ENCODE measurements at places on chromosomes 7 and 10. TPM values are rescaled to one million over a fixed set of nuclear protein-coding genes. Genes with fewer than 3 reads are reported as not detected.

- DNase-seq = no peak
These were observed 79.9 kb downstream of the VTI1A start for GRCh38 chr10:112526906-112527305.

- DNase-seq = peak; percentile 72
These were observed 140.2 kb downstream of the AUTS2 start for GRCh38 chr7:69738396-69738951.

DNA sequence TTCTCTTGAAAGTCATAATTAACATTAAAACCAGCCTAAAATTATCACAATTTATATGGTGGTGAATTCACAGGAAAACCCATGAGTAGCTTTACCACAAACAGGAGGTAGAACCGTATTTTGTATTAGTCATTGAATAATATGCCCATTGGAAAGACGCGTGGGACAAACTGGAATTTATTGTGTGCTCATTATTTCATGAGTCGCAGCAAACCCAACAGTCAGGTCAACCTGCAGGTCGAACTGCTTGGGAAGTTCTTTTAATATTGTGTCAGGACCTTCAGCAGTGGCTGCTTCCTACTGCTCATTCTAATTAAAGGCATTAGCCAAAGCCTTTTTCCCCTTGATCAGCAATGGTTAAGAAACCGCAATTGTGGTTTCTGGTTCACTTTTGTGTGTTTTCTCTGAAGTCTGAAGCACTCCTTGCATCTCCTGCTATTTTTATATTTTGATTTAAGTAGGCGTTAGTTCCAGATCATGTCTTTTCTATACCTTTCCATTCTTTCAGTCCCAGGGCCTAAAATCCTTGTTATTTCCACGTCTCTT is 100.1 kb downstream of the RAB11FIP2 start:
- no peak for DNase-seq

DNA sequence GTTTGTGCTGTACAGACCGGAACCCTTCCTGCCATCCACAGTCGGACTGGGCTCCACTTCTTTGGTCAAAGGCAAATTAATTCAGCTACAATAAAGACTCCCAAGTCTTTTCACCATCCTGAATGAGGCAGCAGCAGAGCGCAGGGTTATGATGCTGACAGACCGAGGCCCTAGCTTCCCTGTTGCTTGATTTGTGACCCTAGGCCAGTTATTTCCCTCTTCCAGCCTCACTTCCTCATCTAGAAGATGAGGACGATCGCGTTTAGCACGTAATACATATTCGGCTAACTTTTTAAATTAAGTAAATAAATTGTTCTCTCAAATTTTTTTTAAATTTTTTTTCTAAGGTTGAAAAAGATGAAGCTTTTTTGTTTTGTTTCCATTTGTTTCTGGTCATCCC is 18.1 kb downstream of the ADRB1 start:
- DNase-seq = no peak

CALML5 gene
- not detected for total RNA-seq

TRIM50 gene
- not detected for total RNA-seq

DNA sequence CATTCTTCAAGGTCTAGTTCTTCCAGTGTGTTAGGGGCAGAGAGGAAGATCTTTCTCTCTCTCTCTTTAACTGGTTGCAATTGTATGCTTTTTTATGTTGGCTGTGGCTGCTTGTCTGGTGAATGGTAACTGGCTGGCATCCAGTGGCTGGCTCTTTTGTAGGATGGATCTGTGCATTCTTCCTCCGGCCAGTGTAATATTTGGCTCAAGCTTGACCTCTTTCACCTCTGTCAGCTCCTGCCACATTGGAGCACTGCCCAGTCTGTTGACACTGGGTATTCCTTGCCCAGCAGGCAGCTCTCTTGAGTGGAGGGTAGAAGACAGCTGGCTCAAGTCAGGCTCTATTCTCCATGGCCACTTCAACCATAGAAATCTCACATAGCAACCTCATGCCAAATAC is 528.3 kb downstream of the PHTF2 start:
- DNase-seq = no peak

DNA sequence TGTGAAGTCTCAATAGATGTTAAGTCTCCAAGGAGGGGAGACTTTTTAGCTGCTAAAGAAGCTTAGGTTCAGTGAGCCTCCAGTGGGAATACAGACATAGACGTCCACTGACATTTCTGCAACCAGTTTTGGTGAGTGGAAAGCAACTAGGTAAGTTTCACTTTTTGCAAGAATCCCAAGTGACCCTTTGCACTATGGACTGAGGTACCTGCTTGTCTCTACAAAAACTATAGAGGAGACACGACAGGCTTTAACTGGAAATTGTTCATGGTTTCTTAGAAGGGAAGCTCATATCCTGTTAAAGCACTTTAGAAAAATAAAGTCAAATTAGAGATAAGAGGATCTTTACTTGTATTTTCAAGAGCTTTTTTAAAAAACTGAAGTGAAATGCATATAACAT is 38.6 kb downstream of the GBF1 start:
- DNase-seq = no peak

PTEN gene
- 176 TPM for total RNA-seq

GRCh38 chr7:30117896-30118295 is 16.9 kb upstream of the MTURN start:
- DNase-seq = no peak

DNA sequence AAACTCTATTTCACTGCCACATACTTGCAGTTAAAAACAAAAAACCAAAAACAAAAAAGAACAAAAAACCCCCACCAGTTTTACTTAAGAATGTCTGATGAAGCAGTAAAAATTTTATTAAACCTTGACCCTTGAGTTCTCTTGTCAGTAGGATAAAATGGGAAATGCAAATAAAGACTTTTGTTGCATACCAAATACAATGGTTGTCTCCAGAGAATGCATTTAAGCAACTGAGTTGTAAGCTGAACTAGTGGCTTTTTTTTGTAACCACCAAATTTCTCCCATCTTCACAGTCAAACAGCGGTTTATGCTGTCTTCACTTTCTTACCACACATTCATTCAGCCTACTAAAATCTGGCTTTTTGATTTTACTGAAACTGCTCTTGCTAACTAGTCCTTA is 3.1 kb downstream of the SYPL1 start:
- DNase-seq = no peak

C10orf105 gene
- total RNA-seq = 0.09 TPM

- DNase-seq = no peak
These were observed 93.0 kb downstream of the ABCC2 start for GRCh38 chr10:99875473-99875872.

SPAM1 gene
- total RNA-seq = not detected

DNA sequence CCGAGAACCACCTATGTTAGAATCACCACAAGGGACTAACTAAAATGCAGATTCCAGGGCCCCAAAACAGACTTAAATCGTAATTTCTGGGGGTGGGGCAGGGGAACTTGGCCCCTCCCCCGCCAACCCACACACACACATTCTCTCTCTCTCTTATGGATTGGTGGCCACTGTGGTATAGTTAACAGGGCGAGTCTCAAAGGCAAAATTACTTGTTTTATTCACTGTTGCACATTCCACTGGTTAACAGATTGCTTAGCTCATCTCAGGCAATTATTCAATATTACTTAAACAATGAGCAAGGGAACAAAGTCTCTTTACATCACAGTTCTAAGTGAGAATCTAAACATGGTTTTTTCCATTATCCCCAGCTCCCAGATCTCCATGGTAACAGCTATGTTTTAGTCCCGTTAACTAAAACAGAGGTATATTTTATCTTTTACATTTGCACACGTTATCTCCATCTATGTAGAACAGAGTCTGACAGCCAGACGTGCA is 38.5 kb downstream of the IGF2BP3 start:
- no peak for DNase-seq

HHEX gene
- 1.7 TPM for total RNA-seq

GRCh38 chr7:142583446-142583845 is 165.8 kb upstream of the PRSS1 start:
- DNase-seq = no peak

GALNT17 gene
- total RNA-seq = not detected

CUZD1 gene
- total RNA-seq = 1.1 TPM

AGBL3 gene
- total RNA-seq = 7.1 TPM

DNA sequence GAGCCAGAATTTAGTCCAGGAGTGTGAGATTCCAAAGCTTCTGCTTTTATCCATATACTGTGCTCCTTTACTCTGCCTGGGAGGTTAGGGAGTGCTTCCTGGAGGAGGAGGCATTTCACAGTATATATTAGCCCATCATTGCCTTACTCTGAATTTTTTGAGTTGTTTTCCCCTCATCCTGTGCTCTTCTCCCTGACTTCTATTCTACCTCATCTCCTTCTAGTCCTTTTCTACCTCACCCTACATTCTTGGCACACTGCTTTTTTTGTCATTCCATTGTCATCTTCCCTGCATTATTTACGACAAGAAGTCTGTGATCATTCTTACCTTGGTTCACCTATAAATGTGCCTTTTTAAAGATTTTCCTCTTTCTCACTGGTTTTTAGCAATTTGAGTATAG is 21.3 kb downstream of the STK17A start:
- DNase-seq = no peak

DNA sequence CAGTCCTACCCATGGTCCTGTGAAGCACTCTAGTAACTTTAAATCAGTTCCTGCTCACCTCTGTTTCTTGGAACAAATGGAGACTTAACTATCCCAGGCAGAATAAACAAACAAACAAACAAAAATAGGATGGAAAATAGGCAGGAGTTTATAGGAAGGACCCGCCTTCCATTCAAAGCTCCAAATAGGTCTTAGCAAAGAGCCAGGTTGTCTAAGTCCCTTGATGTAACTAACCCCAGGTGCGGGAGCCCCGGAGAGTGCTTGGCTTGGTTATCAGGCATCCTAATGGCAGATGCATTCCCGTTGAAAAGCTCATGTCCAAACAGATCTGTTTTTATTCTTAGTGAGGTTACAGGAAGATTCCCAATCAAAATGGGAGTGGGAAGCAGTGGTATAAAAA is 2.2 kb downstream of the IFIT2 start:
- no peak for DNase-seq

ABCB1 gene
- not detected for total RNA-seq

DNA sequence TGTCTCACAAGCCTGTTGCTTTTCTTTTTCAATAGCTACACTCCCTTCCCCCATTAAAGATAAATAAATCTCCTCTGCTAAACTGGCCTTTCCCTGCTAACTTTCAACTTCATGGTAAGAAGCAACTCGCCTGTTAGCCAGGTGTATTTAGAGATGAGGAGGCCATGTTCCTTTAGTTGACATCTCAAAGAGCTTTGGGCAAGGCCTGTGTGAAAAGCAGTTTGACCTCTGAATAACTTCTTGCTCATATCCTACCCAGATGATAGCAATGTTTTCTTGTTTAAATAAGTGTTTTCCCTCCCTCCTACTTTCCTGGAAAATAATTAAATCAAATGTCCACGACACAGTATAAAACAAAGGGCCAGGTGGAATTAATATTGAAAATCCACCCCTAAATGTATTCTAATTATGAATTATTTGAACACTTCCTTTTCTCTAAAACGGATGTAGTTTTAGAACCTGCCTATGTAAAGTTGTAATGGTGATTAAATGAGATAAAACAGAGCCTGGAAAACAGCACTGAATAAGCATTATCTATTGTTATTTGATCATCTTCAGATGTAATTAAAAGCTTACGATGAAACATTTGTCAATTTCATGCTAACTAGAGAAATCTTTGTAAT is 78.5 kb downstream of the HGF start:
- no peak for DNase-seq

HOXA10 gene
- total RNA-seq = not detected

GRCh38 chr10:103254538-103255325 is 9.0 kb downstream of the RPEL1 start:
- no peak for DNase-seq

- DNase-seq = no peak
These were observed 127.8 kb downstream of the CUX1 start for GRCh38 chr7:101945034-101945758.

DNA sequence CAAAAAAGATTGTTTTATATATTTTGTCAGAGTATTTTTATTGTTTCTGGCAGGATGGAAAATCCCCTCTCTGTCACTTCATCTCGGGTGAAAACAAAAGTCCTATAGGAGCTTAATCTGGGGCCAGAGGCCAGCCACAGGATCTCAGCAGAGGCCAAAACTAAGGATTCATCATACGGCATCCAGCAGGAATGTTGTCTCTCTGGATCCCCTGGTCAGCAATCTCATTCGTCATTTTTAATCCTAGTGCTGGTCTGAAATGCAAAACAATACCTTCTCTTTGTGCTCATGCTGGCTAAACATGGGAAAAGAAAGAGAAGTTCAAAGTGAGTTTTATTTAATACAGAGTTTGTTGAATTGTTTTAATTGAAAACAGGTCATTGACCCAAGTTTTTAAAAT is 482.5 kb upstream of the AUTS2 start:
- DNase-seq = no peak

DNA sequence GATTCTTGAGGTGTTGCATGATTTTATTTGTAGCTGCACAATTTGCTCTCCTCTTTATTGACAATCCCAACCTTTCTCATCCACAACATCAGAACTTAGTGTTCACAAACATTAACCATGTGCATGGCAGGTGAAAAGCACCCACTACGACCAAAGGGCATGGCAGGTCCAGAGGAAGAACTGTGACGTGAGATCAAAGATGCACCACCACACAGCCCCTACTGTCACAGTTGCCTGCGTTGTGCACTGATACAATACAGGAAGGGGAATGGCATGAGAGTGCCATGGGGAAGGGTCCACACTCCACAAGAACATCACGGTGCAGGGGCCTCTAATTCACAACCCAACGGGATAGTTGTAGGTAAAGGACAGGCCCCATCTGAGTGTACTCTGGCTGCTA is 217.1 kb upstream of the PFKP start:
- no peak for DNase-seq

ZNF722 gene
- total RNA-seq = not detected

PRLHR gene
- not detected for total RNA-seq

NFE2L3 gene
- total RNA-seq = 12.6 TPM

GRCh38 chr10:7507887-7508726 is 97.3 kb upstream of the SFMBT2 start:
- peak; percentile 88 for DNase-seq

- no peak for DNase-seq
These were observed 22.1 kb upstream of the ZC3HAV1 start for GRCh38 chr7:139131601-139132041.

DNA sequence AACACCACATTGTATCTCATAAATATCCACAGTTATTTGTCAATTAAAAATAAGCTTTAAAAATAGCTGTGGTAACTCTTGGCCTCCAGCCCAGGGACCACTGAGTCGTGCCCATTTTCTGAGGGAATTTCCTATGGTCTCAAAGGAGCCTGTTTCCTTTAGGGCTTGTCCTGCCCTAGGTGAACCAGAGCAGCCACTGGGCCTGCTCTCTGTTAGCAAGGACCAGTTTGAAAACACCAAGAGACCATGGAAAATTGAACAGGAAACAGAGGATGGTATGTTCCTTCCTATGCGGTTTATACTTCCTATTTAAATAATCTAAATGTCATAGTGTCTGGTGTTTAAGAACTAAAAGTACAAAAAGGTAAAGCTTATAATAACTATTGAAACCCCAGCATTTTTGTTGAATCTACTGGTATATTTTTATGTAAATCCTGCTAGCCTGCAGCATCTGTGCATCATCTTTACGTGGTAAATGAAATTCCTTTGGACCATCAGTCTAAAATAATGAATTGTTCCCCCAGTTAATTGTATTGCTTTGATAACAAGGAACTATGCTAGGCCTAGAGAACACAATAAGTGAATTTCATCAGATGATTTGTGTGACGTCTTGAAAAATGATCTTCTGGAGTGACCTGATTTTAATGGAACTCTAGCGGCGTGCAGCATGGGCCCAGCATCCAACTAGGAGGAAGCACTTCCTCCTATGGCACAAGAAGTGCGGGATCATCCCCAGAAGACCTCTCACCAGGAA is 333.7 kb downstream of the GFRA1 start:
- DNase-seq = no peak

Data from OCI-LY7 (cell line).